ENCODE measurements at places on chromosomes 4 and X. TPM values are rescaled to one million over a fixed set of nuclear protein-coding genes. Genes with fewer than 3 reads are reported as not detected.

GRCh38 chr4:165326831-165327210 lies 648 bp upstream of the MSMO1 start:
- H3K27me3 ChIP-seq: no peaks in the 10 kb centered on the region
- H3K4me3 ChIP-seq: peak overlapping the region; percentile 64

DNA sequence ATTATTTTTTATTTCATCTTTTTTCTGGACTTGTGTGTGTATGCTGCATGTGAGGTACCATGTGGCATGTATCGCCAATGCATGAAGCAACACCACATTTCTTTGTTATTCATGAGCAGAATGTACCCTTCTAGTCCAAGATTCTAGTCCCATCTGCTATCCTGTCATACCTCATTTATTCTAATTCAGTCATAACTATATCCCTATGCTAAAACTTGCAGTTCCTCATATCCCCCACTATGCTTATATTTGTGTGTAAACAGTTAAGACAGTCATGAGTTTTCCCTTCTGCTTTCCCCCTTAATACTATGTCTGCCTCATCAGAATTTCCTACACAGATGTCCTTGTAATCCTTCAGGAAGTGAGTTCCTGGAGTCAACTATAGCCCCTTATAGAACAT lies 19.7 kb downstream of the OCRL start:
- H3K27me3 ChIP-seq: no peaks in the 10 kb centered on the region
- H3K4me1 ChIP-seq: no peaks in the 10 kb centered on the region
- DNase-seq: no peak
- no peak overlapping the region for H3K4me3 ChIP-seq
- peaks cover 26% of the 10 kb centered on the region for H3K36me3 ChIP-seq

DNA sequence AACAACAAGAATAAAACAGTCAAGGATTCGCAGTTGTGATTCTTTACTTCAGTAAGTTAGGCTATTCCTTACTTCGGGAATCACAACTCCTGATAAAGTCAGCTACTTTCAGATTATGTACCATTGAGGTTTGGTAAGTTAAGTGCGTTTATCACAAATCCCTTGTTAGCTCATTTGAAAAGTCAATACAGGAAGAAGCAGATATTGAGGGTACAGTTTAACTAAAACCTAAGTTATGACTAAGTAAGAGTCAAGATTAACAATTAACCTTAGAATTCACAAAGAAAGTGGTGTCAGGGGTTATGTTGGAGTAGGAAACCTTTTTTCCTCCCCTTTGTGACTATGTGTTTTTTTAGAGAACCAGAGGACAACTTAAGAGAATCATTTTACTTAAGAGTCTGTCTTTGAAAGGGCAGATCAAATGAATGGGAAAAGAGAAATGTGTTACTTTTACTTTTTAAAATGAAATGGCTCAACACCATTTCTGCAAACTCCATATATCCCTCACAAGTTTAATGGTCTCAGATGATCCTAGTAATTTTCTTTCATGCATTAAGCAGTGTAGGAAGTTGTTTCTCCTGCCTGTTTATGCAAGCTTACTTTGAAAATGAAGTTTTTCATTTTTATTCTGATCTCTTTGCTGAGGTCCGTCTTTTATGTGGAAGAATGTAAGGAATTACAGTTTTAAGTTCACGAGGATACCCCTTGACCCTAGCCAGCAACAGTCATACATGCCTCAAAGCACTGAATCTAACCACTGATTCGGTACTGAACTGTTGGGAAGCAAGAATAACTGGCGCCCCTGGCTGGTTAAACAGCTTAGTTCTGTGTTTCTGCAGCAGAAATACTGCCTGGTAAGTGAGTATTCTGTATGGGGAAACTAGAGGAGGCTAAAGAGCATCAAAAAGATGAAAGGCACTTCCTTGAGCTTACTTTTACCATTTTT lies 211.7 kb downstream of the SLC4A4 start:
- no peaks in the 10 kb centered on the region for H3K27me3 ChIP-seq
- no peak overlapping the region for H3K27ac ChIP-seq
- peaks cover 9% of the 10 kb centered on the region for H3K4me1 ChIP-seq
- H3K4me3 ChIP-seq: no peak overlapping the region

- no peaks in the 10 kb centered on the region for H3K4me1 ChIP-seq
- peak overlapping the region; percentile 66 for H3K4me3 ChIP-seq
- H3K27ac ChIP-seq: peak overlapping the region; percentile 90
- H3K27me3 ChIP-seq: no peaks in the 10 kb centered on the region
- H3K36me3 ChIP-seq: no peaks in the 10 kb centered on the region
- DNase-seq: peak; percentile 38
Observed at GRCh38 chrX:45769761-45770582, 569.3 kb upstream of the DIPK2B start.

DNA sequence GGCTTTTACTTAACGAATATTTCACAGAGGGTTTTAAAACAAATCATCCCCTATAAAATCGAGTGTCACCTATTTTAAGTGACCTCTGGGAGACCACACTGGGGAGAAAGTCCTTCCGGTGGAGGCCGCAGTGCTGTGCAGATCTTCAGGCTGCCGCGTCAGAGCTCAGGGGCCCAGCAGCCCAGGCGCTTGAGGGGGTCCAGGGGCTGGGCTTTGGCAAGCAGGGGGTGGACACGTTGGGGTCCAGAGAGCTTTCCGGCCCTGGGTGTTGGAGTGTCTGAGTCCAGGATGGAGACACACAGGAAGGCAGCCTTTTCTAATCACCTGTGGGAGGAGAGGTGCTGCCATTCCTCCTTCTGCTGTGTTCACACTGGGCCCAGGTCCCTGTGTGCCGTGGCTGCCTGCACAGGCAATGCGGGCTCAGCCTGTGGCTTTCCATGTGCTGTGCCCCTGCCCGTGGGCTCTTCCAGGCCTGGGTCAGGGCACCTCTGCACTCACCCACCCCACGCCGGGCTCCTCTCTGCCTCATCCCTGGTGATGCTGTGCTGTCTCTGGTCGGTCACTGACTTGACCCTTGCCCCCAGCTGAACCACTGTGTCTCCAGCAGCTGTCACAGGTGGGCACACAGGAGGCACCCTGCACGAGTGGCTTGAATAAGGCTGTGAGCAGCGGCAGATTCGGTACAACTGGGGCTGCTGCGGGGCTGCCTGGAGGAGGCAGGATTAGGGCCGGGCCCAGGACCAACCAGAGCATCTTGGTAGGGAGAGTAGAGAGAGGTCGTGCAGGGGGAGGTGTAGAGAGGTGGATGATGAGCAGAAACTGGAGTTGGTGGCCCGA lies 10.0 kb downstream of the HTRA3 start:
- no peaks in the 10 kb centered on the region for H3K27me3 ChIP-seq
- no peak overlapping the region for H3K4me3 ChIP-seq
- no peaks in the 10 kb centered on the region for H3K4me1 ChIP-seq
- H3K27ac ChIP-seq: no peak overlapping the region
- no peaks in the 10 kb centered on the region for H3K36me3 ChIP-seq
- DNase-seq: no peak

DNA sequence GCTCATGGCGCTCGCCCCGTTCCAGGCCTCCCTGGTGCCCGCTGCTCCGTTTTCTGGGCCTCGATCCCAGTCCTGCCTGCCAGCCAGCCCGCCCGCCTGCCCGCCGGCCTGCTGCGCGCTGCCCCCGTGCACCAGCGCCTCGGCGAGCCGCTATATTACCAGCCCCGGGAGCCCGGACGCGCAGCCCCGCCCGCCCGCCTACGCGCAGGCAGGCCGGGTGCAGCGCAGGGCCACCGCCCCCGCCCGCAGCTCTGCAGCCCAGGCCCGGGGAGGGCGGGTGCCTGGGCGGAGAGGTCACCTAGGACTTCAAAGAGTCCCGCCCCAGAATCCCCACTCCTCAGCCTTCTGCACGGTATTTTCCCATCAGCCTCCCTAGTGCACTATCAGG lies at the start of gene MAOB:
Gene MAOB (minus strand): TSS at position 157 of the 388 bp plus-strand sequence. CDS start 151 bp downstream, at position 6.
- H3K27me3 ChIP-seq: no peaks in the 10 kb centered on the region
- peaks cover 6% of the 10 kb centered on the region for H3K4me1 ChIP-seq
- H3K36me3 ChIP-seq: no peaks in the 10 kb centered on the region
- peak within 1 kb of the TSS; percentile 69 for H3K4me3 ChIP-seq
- H3K27ac ChIP-seq: peak within 1 kb of the TSS; percentile 91

Gene SLIT2
- 1.8 TPM for total RNA-seq

Gene N4BP2
- total RNA-seq: 17.0 TPM

Gene ADRA2C
- total RNA-seq: 0.19 TPM

Gene NEXMIF
- 0.08 TPM for total RNA-seq

Gene AKAP4
- not detected for total RNA-seq

Gene POU4F2
- not detected for total RNA-seq

Gene NDNF
- 0.17 TPM for total RNA-seq

Gene FAT1
- total RNA-seq: 48.0 TPM

Gene PITX2
- not detected for total RNA-seq

Gene CXorf49B
- total RNA-seq: not detected

All from liver (tissue), 10 donors.